Activated naive CD4-positive, alpha-beta T cell treated with Interleukin-2 at 50 U/mL for 16 hours (primary cell): ENCODE measurements at places on chromosomes 2 and 18.

- no peak for DNase-seq
Observed at GRCh38 chr2:55062754-55063153, 12.5 kb upstream of the RTN4 start.

DNA sequence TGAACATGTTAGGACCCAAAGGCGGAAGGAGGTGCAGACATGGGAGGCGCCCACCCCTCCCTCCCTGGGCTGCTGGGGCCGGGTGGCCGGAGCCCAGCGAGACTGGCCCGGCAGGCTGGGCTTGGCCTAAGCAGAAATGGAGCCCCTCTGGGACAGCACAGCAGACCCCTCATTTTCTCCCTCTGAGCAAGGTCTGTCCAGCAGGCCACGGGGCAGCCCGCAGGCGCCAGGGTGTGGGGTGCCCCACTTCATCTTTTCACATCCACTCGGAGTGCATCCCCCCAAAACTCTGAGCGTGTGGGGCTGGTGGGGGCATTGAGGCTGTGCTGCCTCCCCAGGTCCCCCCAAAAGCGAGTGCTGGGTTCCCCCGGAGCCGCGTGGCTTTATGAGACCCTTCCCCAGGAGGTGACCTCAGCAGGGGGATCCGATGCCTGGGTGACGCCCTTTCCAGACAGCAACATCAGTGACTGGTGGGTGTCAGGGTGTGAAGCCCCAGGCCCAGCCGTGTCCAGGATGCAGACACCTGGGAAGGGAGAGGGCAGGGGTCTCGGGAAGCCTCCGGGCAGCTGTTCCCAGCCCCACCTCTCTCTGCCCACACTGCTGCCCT lies 36.7 kb upstream of the GPC1 start:
- DNase-seq = no peak

DNA sequence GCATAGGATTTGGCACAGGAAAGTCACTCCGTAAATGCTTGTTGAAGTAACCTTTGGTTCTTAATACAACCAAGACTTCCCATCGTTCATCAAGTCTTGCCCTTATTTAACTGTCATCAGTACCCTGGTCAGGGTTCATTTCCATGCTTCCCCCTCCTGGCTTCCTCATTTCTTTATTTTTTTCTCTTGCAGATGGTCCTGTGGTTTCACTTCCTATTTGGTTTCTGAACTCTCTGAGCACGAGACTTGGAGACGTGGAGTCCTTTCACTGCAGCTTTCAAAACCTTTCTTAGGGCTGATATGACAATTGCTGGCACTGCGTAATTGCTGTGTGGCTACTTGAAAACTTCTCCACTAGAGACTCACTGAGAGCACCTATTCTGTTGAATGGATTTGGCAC lies 59.9 kb upstream of the PID1 start:
- DNase-seq = no peak

- no peak for DNase-seq
Observed at GRCh38 chr2:170885130-170885791, 43.8 kb upstream of the GORASP2 start.

GRCh38 chr2:43762286-43762685 lies 11.6 kb upstream of the DYNC2LI1 start:
- DNase-seq = no peak

DNA sequence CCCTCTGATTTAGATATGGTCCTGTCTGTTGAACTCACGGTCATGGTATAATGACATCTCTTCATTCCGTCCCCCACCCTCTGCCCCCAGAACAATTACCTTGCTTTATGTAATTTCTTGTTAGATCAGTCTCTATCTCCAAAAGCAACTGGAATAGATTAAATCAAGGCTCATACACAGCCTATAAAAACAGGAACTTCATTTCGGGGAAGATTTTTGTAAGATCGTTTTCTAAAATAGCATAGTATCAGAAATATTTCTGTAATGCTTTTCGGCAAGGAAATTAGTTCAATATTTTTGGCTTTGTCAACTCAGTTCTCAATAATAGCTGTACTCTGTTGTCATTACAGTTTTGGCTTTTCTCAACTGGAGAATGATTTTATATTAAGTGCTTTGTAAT lies 157.2 kb downstream of the FMNL2 start:
- no peak for DNase-seq

DNA sequence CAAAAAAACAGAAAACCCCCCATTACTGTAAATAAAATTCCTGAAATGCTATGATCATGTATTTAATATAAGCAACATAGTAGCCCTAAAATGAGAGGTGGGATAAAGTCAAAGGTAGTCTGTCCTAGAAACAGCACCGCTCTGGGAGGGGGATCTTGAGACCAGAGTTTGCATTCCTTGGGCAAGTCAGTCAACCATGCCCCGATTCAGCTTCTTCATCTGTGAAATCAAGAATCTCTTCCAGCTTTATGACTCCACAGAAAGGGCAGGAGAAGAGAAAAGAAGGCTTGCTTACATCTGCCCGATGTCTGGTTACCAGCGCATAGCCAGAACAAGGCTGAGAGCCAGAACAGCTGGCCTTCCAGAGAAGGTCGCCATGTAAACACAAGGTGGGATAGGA lies 2.1 kb upstream of the FBLN7 start:
- no peak for DNase-seq

- no peak for DNase-seq
Observed at GRCh38 chr18:56919190-56919589, 227.7 kb upstream of the BOD1L2 start.

DNA sequence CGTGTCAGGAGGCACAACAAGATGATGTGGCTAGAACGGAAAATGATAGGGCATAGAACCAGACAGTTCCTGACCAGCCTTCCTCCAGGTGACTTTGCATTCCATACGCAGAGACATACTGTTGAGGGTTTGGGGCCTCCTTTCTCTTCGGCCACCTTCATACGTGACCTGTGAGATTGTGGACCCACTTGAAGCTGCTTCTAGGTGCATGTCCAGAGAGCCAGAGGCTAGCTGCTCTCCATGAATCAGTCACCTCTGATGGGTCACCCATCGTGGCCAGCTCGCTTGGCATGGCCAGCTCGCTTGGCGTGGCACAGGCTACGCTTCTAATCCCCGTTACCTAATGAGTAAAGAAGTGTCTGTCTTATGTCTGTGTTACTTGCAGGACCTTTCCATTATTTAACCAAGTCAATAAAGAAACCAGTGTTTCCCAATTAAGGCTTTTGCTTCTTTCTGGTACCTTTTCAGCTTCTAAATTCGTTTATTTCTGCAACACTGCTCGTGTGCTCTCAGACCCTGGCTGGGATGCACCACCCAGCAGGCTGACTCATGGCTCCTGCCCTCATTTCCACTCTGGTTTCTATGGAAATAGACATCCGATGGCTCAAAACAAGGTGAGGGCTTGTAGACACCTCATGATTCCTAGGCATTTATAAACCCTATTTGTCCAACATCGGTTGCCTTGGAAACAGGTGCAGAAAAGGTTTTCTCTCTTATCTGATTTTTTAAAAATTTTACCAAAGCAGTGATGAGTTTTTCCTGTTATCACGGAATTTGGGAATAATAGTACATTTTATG lies 86.7 kb upstream of the B3GNT7 start:
- no peak for DNase-seq

DNA sequence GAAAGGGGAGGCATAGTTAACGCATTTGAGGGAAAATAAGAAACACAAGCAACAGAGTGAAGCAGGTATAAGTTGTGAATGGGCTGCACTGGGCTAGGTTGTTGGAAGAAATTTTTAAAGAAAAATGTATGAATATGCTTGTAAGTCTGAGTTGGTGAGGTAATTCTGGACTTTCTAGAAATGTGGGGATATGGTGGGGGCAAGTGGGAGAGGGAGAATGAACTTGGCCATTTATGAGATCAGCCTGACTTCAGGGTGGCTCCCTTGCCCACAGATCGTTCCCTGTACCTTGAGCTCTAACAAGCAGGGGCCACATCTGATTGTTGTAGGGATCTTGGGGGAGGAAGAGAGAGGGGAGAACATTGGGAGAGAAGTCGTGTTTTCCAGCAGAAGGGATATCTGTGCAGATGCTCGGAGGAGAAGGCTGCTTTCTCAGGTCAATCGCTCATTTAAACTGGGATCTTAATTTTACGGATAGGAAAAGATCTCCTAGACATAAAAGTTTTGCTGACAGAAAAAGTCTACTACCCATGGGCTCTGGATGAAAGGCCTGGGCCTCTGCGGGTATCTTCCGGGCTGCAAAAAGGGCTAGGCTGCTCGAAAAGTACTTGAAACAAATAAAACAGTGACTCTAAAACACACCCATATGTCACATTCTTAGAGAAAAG lies 42.5 kb upstream of the FZD5 start:
- no peak for DNase-seq

- no peak for DNase-seq
Observed at GRCh38 chr18:35242426-35242825, 1.6 kb downstream of the ZNF397 start.

DNA sequence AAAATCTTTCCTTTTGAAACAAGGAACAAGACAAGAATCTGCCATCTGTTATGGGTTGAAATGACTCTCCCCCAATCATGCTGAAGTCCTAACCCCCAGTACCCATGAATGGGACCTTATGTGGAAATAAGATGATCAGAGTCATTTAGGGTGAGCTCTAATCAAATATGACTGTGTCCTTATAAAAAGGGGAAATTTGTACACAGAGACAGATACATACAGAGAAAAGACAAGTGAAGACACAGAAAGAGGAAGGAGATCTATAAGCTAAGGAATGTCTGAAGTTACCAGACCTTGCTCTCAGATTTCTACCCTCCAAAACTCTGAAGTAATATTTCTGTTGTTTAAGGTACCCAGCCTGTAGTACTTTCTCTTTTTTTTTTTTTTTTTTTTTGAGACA lies 15.7 kb downstream of the TGFBRAP1 start:
- DNase-seq = no peak
